ENCODE measurements at places on chromosomes 11 and 22. TPM values are rescaled to one million over a fixed set of nuclear protein-coding genes. Genes with fewer than 3 reads are reported as not detected.

Gene SPTBN2
- total RNA-seq = 0.93 TPM

DNA sequence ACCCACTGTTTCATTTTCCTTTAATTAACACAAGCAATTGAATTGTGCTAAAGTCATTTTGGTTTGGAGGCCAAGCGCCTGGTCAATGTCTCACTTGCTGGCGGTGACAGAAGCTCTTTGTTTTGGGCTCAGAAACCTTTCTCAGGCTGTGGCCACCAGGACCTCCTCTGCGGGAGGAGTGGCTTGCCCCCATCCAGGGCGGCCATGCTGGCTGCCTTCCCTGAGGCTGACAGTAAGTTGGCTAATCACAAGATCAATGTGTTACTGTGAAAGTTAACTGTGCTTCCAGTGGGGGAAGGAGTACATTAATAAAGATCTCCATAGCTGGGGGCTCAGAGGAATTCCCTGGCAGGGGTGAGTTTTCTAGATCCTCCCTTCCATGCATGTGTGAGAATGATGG lies 1074.5 kb downstream of the NTM start:
- DNase-seq = no peak

- no peak for DNase-seq
Observed at GRCh38 chr11:119580081-119580480, 148.9 kb downstream of the NECTIN1 start.

Gene USP2
- not detected for total RNA-seq

DNA sequence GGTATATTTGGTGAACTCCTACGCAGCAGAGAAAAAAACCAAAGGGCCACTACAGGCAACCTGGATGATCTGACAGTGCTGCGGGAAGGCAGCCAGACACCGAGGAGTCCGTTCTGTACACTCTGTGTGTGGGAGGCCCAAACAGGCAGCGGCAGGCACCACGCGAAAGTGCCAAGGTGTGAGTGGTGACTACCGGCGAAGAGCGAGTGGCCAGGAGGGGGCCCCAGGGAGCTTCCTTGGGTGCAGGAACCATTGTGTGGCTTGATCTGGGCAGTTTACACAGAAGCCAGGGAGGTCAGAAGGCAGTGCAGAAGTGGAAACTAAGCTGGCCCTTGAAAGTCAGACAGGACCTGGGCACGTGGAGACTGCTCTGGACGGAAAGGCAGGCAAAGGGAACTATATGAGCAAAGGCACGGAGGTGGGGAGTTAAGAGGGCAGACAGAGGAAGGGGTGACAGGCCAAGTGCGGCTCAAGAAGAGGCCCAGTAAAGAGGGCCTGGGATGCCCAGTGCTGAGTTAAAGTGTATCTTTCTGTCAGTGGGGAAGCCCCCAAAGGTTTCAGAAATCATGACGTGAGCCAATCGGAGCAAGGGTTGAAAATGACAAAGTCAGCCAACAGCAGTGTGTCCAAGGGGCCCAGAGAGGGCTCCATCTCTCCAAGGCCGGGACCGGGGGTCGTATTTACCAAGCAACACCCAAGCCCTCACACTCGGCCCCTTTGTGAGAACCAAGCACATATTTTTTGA lies 10.6 kb downstream of the TMEM184B start:
- DNase-seq = no peak

Measured in natural killer cell treated with Interleukin-12 subunit alpha and Interleukin-12 subunit beta and Interleukin-15 and Interleukin-18, amount 100 ng/mL, for 72 hours (primary cell).